Posterior cingulate gyrus (tissue), 11 donors: ENCODE measurements at places on chromosomes 5 and 9.

DNA sequence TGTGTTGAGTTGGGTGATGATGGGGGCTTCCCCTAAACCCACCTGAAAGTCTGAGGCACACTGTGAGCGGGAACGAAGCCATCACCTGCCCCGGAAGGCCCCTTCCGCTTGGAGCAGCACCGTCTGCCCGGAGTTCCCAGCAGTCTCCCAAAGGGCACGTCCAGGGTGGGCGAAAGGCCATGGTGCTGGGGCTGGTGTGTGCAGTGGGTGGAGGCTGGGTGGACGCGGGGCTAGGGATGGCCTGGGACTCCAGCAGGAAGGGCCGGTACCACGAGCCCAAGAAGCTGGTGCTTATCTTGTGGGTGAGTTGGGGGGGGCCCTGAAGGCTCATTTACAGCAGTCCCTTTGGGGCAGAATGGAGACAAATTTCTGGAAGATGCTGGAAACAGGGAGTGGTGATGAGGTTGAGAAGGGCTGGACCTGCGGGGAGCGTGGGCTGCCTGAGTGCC is 4.6 kb downstream of the FLT4 start:
- DNase-seq = no peak

GRCh38 chr5:120465436-120465961 is 1.4 kb downstream of the PRR16 start:
- no peak for DNase-seq

DNA sequence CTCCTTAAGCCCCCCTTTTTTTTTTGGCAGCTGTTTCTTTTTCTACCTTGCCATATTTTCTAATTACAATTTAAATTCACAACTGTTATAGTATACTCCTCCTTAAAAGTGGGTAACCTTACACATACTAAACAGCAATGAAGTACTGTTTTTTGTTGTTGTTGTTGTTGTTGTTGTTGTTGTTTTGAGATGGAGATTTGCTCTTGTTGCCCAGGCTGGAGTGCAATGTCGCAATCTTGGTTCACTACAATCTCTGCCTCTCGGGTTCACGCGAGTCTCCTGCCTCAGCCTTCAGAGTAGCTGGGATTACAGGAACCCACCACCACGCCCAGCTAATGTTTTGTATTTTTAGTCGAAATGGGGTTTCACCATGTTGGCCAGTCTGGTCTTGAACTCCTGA is 669.1 kb upstream of the CDH6 start:
- no peak for DNase-seq

DNA sequence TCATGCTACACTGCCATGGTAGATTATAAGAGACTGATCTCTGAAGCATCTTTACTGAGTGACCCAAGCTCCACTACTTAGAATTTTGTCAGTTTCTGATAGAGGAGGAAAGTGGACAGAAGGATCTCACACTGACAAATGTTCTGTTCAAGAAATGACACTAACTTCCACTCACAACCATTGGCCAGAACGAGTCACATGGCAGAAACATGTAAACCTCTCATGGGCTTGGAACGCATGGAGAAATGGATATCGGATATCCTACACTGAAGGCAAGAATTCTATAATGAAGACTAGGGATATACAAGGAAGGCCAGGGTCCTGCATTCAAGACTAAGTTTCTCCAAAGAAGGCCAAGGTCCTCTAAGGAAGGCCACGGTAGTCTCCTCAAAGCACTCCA is 31.1 kb downstream of the EGFLAM start:
- no peak for DNase-seq

GRCh38 chr9:31065691-31066090 is 1318.8 kb upstream of the ACO1 start:
- DNase-seq = no peak

DNA sequence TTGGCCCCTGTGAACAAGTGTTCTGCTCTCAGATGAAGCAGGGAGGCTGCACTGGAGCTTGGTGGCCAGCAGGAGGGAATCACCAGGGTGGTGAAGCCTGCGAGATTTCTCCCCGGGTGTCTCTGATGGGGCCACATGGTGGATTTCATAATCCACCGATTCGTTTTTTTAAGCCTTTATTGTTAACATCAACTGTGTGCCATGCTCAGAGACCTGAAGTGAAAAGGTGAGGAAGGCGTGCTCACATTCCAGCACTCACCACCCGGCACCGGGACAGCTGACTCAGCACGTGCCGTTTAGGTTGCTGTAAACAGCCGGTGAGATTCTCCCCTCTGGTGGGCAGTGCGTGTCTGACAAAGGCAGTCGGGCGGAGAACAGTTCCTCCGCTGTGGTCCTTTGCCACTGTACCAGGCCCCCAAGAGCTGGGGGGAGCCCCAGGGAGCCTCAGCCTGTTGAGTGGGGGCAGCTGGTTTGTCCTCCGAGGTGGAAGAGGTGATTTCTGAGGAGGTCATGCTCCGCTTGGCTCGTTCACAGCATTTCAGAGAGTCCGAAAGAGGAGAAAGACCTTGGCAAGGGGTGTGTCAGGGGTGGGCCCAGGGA is 12.7 kb upstream of the AHRR start:
- no peak for DNase-seq

DNA sequence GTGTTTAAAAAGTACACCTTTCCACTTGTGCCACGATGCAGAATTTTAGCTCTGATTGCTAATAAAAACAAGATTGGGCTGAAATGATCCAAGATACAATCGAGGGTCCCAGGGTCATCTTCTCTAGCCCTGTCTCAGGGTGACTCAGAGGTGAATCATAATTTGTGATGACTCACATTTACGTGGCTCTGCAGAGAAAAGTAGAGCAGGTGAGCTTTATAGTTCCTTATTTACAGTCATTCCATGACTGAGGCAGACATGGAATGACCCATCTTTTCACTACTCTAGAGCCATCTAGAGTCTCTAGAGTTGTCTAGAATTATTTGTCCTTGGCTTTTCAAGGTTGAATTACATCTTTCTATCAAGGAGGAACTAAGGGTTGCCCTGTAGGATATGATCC is 155.2 kb downstream of the GAS1 start:
- DNase-seq = no peak

GRCh38 chr5:77590347-77590746 is 48.2 kb downstream of the OTP start:
- no peak for DNase-seq

DNA sequence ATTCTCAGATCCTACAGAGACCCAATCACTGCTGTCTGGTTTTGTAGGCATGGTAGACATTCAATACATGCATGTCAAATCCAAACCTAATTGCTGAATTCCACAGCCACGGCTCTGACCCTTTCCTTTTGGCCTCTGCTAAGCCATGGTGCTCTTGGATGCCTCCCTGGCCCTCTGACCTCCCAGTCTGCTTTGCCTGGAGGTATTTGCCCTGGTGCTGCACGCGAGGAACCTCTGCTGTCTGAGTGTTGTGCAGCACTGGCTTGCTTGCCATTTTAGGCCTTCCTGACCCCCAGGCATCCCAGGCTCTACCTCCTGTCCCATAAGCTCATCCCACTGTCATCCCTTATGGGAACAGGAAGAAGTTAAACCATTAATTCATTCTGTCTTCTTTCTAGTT is 60.9 kb downstream of the DOCK2 start:
- DNase-seq = no peak

GRCh38 chr5:180491496-180491895 is 2.7 kb upstream of the CNOT6 start:
- no peak for DNase-seq

- no peak for DNase-seq
These were observed 258.6 kb downstream of the FANCC start for GRCh38 chr9:95058795-95059386.

- DNase-seq = no peak
These were observed 91.6 kb downstream of the CARTPT start for GRCh38 chr5:71810471-71811195.

GRCh38 chr5:102625468-102625867 is 126.7 kb upstream of the SLCO6A1 start:
- no peak for DNase-seq

GRCh38 chr5:18334949-18335348 is 700.7 kb downstream of the TAF11L14 start:
- DNase-seq = no peak

- no peak for DNase-seq
These were observed 37.0 kb upstream of the CRB2 start for GRCh38 chr9:123318961-123319421.

- DNase-seq = peak; percentile 66
These were observed 139.2 kb upstream of the PALM2AKAP2 start for GRCh38 chr9:109640580-109641371.
